Skin of body (tissue), 3 donors: ENCODE measurements at places on chromosomes 2 and 18. TPM values are rescaled to one million over a fixed set of nuclear protein-coding genes. Genes with fewer than 3 reads are reported as not detected.

- DNase-seq, result peak; percentile 73
Observed at GRCh38 chr2:85537600-85538506, 1.1 kb upstream of the MAT2A start.

DNA sequence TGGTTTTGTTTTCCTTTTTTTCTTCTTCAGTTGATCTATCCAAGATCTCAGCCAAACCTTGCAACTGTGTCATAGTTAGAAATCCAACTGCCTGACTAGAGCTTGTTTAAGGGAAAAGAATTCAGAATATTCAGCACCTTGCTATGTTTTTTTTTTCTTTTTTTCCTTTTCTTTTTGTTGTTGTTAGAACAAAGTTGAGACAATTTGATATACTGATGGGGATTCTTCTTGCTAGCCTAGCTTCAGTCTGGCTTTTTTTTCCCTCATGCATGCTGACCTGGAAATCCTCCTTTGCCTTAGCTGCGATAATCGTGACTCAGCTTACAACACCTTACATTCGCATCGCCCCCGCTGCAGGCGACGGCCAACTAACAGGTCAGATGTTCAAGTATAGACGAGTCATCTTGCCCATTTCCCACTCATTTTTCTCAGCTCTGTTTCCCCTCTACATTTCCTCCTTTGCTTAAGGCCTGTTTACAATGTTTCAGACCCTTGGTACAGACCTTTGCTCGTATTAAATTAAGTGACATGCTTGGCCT lies 487.2 kb upstream of the RAB12 start:
- DNase-seq, result no peak

NOSTRIN gene
- total RNA-seq, result 9.4 TPM

BMP10 gene
- not detected for total RNA-seq

- DNase-seq, result no peak
Observed at GRCh38 chr2:233384811-233385488, 30.7 kb downstream of the DGKD start.

- no peak for DNase-seq
Observed at GRCh38 chr2:118842661-118843482, 4.6 kb downstream of the EN1 start.
